CD4-positive, alpha-beta T cell treated with Interleukin-17A for 4 hours (primary cell): ENCODE measurements at places on chromosomes 3 and 15.

GRCh38 chr3:138348754-138349739, 668 bp downstream of the MRAS start:
- DNase-seq: no peak

GRCh38 chr15:80514071-80514780, 110.0 kb downstream of the ARNT2 start:
- no peak for DNase-seq

DNA sequence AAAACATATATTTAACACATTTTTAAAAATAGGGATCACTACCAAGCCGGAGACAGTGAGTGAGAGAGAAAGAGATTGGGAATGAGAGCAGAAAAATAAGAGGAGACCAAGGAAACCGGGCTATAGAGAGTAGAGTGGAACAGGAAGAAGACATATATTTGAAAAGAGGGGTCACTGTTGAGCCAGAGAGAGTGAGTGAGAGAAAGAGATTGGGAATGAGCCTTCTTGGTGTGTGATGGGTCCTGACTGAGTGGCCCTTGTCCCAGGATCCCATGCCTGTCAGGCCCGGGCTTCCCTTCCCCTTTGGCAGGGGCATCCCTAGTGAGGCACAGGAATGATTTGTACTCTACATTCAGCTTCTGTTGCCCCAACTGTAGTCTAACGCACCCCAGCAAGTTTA, 646.6 kb downstream of the NTRK3 start:
- no peak for DNase-seq

GRCh38 chr3:149377408-149378364, at the start of gene TM4SF1:
Gene TM4SF1 (minus strand): TSS chr3:149377649. CDS start chr3:149377547, 102 bp downstream.
- DNase-seq: no peak
